ENCODE measurements at places on chromosomes 5 and 9. TPM values are rescaled to one million over a fixed set of nuclear protein-coding genes. Genes with fewer than 3 reads are reported as not detected.

- no peak for DNase-seq
Measured at GRCh38 chr5:45643056-45643455, 53.1 kb downstream of the HCN1 start.

SLC24A2 gene
- total RNA-seq = 0.21 TPM

DNA sequence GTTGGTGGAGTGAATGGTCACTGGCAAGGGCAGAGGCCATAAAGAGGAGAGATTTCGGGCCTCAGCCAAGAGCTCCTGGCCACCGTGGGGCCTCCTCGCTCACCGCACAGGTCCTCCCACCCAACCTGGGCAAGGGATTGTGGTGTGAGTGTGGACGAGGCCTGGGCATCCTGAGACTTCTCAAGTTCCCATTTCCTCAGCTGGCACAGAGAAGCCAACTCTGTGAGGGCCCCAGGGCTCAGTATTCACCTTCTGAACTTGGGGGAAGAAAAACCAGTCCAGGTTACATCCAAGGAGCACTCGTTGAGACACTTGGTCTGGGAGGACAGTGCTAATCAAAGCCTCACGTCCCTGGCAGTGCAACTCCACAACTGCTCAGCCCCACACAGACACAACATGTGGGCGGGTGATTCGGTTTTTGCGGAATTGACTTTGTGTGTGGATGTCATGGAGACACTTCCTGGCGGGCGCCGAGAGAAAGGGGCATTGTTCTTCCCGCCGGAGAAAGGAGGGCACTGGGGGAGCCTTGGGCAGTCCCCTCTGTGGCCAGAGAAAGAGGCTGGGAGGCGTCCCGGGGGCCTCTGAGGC, 28.5 kb upstream of the NKD2 start:
- DNase-seq = peak; percentile 83

GRCh38 chr9:109886617-109887016, 106.6 kb downstream of the PALM2AKAP2 start:
- no peak for DNase-seq

- no peak for DNase-seq
Measured at GRCh38 chr9:84190411-84190810, 150.1 kb downstream of the SLC28A3 start.

- peak; percentile 99 for DNase-seq
Measured at GRCh38 chr5:136018814-136019783, 9.7 kb upstream of the TGFBI start.

DNA sequence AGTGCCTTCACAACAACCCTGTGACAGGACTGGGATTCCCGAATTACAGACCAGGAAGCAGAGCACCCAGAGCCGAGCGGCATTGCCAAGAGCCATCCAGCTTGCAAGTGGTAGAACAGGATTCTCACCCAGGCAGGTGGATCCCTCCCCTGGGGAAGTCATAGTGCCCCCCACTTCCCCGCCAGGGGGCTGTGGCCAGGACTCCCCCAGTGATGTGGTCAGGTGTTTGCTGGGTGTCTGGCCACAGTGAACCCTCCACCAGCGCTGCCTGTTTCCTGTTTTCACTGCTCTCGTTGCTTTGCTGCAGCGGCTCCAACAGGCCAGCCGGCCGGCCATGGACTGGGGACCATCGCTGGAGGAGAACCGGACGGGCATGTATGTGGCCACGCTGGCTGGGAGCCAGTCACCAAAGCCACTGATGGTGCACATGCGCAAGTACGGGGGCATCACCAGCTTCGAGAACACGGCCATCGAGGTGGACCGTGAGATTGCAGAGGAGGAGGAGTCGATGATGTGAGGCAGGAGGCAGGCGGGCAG, 19.3 kb downstream of the SLC6A7 start:
- peak; percentile 90 for DNase-seq

C8G gene
- total RNA-seq = 1.2 TPM

DNA sequence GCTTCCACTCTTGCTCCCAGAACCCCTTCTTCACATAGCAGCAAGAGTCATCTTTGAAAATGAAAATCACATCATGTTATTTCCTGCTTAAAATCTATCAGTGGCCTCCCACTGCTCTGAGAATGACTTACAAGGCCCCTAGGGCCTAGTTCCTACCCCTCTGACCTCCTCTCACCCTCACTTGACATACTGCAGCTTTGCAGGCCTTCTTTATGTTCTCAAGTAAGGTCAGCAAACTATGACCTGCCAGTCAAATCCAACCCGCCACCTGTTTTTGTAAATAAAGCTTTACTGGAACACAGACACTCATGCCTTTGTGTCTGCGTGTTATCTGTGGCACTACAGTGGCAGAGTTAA, 185.7 kb downstream of the NR3C1 start:
- no peak for DNase-seq

RETREG1 gene
- 1.9 TPM for total RNA-seq

DNA sequence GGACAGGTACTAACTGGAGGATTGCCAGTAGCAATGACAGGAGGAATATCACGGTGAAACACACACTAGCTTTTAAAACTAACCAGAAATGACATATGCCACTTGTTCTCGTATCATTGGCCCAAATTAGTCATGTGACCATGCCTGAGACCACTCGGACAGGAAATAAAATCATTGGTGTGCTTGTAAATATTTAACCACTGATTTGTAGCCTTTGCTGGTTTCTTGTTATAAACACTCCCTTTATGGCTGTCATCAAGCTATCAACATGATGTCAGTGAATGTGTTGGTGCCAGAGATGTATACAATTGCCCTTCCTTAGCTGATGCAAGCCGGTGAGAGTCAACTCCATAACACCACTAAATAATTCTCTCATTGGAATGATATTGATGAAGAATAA, 123.7 kb upstream of the ANKH start:
- DNase-seq = no peak

- no peak for DNase-seq
Measured at GRCh38 chr9:23587903-23588302, 238.1 kb downstream of the ELAVL2 start.

SHOC1 gene
- not detected for total RNA-seq

GRCh38 chr5:168362097-168362885, 70.8 kb downstream of the WWC1 start:
- no peak for DNase-seq

DNA sequence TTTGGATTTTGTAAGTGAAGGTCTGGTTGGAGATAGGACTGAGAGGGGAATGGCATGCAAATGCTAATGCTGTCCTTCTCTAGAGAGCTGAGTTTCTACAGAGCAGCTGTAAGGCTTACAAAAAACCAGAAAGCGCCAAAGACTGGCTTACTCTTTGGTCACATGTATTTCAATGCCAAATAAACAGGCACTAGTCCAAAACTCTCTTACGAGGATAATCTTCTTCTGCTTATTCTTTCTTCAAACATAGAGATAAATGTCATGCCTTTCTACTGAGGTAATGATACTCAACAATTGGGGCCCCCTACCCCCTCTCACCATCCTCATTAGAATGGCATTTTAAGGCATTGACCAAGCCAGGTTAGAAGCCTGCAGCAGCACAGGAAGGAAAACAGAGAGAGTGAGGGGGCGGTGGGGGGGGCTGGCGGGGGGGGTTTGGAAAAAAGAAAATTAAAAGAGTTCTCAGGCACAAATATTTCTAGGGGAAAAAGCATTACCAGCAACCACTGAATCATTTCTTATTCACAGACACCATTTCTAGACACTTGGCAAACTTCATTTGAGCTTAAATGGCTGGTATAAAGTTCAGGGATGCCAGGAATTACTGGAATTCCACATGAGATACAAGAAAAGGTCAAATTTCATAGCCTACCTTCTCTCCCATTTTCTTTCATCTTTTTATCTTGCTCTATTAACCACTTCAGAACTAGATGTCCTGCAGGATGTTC, 34.0 kb downstream of the PUM3 start:
- DNase-seq = peak; percentile 82

Data from Daoy (cell line).